ENCODE measurements at places on chromosomes 13 and 19. TPM values are rescaled to one million over a fixed set of nuclear protein-coding genes. Genes with fewer than 3 reads are reported as not detected.
A peak's percentile ranks its signal among the peaks of the same experiment; 100 is the strongest.

Gene MBD3L4
- not detected for total RNA-seq

DNA sequence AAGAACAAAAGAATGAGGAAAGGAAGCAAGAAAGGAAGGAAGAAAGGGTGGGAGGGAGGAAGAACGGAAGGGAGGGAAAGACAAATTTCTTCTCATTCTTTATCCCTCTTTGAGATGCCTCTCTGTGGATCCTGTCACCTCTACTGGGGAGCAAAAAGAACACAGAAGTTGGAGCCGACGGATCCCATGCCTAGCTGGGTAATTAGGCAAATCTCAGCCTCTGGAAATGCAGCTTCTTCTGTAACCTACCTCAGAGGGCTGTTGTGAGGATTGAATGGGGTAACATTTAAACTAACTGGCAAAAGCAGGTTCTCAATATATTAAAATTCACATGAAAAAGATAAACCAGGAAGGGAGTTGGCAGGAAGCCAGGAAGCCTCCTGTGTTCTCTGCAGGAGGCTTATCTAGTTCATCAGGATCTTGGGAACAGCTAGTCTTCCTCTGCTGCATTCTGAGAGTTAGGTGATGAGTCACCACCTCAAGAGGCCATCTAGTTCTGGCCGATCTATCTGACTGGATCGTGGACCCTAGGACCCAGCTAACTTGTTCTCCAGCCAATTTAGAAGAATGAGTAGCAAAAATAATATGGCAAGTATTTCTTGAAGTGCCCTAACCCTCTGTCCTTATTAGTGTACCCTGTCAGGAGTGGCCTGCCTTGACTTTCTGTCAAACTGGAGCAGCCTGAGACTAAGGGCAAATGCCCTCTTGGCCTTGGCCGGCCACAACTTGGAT lies 15.2 kb upstream of the CPB2 start:
- no peak for ATAC-seq

DNA sequence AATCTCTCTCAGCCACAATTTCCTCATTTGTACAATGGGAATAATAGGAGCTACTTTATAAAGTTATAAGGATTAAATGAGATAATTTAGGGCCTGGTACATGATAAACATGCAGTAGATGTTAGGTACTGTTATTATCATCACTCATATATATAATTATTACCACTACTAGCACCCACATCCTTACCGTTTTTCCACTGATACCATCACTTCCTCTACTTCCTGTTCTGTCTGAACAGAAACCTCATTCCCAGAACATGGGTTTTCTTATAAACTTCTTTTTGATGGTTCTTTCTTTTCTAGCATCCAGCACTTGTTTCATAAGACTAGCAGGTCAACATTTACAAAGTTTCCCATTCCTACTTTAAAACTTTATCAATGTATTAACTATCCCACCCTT lies 6.3 kb downstream of the CDADC1 start:
- ATAC-seq = no peak

- ATAC-seq = no peak
Measured at GRCh38 chr19:31594701-31595100, 245.5 kb upstream of the TSHZ3 start.

- ATAC-seq = peak; percentile 43
Measured at GRCh38 chr19:49554701-49555181, 25.6 kb downstream of the NOSIP start.

- ATAC-seq = no peak
Measured at GRCh38 chr19:57829316-57829715, 783 bp upstream of the ZNF587B start.

GRCh38 chr19:32971012-32971595 lies 654 bp downstream of the CEP89 start:
- no peak for ATAC-seq

GRCh38 chr19:54435551-54436016 lies 13.4 kb upstream of the LENG8 start:
- no peak for ATAC-seq
